Neural progenitor cell (in vitro differentiated cells): ENCODE measurements at places on chromosomes 2 and 18. TPM values are rescaled to one million over a fixed set of nuclear protein-coding genes. Genes with fewer than 3 reads are reported as not detected.

Gene EPAS1
- total RNA-seq: 0.15 and 1.1 TPM in 2 replicates

Gene POTEJ
- total RNA-seq: 0.21 TPM in 1 of 2 replicates, not detected in the other

DNA sequence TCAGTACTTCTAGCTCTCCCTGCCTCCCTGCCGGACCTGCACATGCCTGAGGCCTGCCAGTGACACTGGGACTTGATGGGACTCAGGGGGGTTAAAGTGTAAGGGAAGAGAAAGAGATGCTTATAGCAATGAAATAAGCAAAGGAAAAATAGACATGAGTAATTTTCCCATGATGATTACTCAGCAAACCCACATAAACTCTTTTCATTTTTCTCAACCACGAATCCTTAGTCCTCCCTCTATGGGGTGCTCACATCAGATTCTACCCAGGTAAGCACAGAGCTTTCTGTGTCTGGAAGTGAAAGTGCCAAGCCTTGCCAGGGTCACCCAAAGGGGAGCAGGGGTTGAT is 44.8 kb upstream of the ANKRD62 start:
- no peaks in the 10 kb centered on the region for H3K27me3 ChIP-seq
- no peak overlapping the region for H3K27ac ChIP-seq

DNA sequence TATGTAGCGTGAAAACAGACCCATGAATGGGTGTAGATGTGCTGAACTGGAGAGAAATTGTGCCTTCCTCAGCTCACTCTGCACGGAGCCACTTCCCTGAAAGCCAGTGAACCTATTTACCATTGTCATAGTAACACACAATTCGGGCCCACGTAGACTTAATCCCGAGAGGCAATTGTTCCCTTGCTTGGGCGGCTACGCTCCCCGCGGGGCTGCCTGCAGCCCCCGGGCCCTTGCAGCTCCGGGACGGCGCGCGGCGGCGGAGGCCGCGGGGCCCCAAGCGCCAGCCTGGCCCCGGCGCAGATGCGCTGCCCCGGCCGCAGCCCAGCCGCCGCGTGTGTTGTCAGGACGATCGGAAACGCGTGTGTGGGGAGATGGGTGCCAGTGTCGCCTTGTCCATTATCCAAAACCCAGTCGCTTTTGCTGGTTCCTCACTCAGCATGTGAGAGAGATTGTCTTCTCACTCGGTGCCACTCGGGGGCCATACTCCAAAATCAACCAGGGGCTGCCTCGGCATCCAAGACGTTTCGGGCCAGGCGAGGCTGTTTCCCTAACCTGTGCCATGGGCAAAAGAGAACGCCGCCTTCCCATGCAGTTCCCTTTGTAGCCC is 17.9 kb upstream of the LRRTM1 start:
- H3K27ac ChIP-seq: no peak overlapping the region
- H3K27me3 ChIP-seq: no peaks in the 10 kb centered on the region
- peak overlapping the region; percentile 21 for H3K4me3 ChIP-seq
- H3K4me1 ChIP-seq: peaks cover 36% of the 10 kb centered on the region
- H3K36me3 ChIP-seq: no peaks in the 10 kb centered on the region

Gene BOLL
- not detected in 2 replicates for total RNA-seq

Gene ZNF396
- 1.4 and 2.2 TPM in 2 replicates for total RNA-seq

Gene MFSD6
- 0.25 and 0.37 TPM in 2 replicates for total RNA-seq

DNA sequence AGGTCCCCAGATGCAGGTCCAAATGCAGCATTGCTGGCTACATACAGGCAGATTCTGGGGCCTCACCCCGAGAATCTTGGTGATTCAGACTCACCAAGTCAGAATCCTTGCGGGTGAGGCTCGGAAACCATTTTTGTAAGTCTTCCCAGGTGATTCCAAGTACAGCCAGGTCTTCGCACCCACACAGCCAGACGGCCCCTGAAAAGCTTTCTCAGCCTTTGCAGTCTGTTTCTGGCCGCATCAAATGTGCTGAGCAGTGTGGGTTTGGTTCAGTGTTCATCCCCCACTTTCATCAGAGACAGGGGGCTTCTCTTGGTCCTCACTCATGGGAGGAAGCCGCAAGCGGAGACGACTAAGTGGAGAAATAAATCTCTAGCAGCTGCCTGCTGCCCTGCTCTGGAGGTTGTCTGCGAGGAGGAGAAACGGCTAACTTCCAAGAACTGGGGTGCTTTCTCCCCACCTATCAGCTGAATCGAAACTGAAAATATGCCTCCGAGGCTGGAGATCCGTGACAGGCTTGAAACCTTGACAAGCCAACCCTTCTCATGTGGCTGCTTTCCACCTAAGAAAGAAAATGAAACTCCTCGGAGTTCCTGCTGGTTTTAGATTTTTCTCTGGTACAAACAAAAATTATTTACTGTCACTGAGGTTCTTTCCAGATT is 8.9 kb upstream of the TMEM185B start:
- DNase-seq: no peak
- no peak overlapping the region for H3K27ac ChIP-seq
- no peaks in the 10 kb centered on the region for H3K27me3 ChIP-seq

GRCh38 chr2:112136096-112136495 is 2.1 kb upstream of the FBLN7 start:
- H3K36me3 ChIP-seq: peaks cover 4% of the 10 kb centered on the region
- DNase-seq: no peak
- H3K27ac ChIP-seq: no peak overlapping the region

GRCh38 chr2:63553049-63553448 is 35.2 kb downstream of the WDPCP start:
- H3K36me3 ChIP-seq: no peaks in the 10 kb centered on the region

Gene CHRNG
- not detected in 2 replicates for total RNA-seq

- no peaks in the 10 kb centered on the region for H3K36me3 ChIP-seq
- DNase-seq: peak; percentile 34
- peaks cover 11% of the 10 kb centered on the region for H3K4me1 ChIP-seq
Observed at GRCh38 chr2:60806988-60807681, 51.1 kb downstream of the PAPOLG start.

GRCh38 chr18:8501044-8501443 is 108.2 kb upstream of the RAB12 start:
- no peaks in the 10 kb centered on the region for H3K36me3 ChIP-seq
- no peak overlapping the region for H3K4me3 ChIP-seq
- no peaks in the 10 kb centered on the region for H3K4me1 ChIP-seq
- H3K27ac ChIP-seq: no peak overlapping the region
- H3K27me3 ChIP-seq: no peaks in the 10 kb centered on the region

Gene KLHL41
- 0.06 and 0.31 TPM in 2 replicates for total RNA-seq

Gene NDC80
- 69.3 and 98.1 TPM in 2 replicates for total RNA-seq
